Activated T-helper 1 cell treated with Interleukin-2 at 50 U/mL for 16 hours (primary cell): ENCODE measurements at places on chromosomes 6 and 20.

DNA sequence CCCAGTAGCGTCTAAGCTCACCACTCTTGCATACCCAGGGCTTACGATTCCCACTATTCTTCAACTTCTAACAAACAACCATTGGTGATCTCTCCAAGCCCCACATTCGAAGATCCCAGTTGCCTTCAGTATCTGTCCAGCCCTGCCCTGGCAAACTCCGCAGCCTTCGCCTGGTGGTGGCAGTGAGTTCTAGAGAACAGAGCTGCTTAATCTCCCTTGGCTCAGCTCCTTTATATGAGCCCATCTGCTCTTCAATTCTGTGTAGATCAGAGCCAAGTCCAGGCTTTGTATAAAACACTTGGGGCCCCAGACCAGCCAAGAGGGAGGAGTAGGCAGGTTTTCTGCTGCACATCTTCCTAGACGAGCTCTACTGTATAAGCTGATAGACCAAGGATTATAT, 193.3 kb downstream of the PHACTR1 start:
- no peak for DNase-seq

- no peak for DNase-seq
Measured at GRCh38 chr20:53302695-53303412, 290.8 kb downstream of the ZNF217 start.

DNA sequence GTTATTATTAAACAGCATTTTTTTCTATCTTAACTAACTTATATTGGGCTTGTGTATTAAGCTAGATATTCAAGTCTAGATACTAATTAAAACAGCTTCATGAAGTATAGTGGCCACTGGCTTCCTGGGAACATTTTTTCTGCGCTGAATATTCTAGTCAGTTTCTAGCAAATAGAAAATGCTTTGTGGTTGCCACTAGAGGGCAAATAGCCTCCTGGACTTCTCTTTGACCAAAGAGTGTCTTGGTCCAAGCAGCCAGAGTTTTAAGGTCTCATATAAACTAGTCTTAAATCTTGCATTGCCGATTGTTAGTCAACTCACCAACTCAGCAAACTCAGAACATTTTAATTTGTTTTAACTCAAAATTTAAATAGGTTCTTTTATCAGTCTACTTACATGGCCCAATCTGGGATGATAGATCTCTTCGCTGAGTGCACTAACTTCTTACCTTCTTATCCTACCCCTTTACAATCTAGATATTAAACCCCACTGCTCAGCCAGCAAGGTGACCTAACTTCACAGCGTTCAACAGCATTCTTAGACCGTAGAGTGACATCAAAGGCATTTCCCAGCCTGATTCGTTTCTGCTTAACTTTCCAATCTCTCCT, 24.6 kb upstream of the ID4 start:
- no peak for DNase-seq

DNA sequence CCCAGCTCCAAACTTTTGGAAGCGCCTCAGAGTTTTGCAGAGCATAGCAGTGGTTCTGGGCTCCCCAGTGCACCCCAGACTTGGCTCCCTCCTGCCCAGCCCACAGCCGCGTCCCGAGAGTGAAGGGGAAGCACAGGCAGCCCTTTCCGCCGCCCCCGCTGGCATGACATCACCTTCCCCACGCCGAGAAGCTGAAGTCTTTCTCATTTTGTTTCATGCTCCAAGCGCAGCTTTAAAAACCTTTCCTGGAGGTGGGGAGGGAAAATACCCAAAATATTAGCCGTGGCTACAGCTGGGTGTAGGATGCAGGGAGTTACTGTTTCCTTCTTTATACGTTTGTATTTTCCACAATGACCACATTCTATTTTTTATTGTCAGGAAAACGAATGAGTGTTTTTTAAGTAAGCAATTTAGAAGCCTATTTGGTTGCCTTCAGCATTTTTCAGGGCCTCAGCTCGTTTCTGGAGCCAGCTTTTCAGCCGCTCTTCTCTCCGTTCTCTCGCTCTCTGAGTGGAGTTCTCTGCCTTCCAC, 72.9 kb downstream of the SNX5 start:
- DNase-seq: no peak

DNA sequence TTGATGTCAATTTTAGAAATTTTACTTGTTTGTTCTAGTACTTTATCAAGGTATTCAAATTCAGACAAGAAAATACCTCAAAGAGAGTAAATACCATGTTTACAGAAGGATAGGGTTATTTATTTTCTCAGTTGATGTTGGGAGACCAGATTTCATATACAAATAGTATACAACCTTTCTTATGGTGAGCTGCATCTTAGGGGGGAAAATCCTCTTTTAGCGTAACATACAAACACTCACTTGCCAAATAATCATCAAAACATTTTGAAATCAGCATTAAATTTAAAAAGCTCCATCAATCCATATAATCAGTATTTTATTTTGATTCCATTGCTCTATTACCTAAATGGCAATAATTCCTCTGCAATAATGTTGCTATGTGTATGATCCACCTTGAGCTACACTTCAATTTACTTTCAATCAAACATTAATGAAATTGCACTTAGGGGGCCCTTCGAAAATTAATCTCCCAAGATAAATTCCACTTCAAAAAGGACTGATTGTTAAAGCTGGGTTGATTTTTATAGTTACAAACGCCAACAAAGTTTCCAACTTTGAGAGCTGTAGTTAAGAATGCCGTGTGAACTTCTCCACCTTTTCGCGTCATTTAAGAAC, 2.2 kb downstream of the NKX2-4 start:
- DNase-seq: no peak

DNA sequence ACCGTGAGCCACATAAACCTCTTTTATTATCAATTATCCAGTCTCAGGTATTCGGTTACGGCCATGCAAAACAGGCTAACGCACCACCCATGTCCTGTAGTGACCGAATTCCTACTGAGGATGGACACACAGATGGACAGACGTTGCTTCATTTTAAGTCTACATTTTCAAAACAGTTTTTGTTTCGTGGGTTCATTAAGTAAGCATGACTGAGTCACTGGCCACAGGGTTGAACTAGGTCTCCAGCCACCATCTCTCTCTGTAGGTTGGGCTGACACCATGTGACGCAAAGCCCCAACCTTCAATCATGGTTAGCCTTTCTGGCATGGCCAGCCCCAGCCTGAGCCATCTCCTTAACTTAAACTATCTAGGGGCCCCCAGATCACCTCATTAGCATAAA, 110.0 kb upstream of the SLC22A23 start:
- DNase-seq: no peak

GRCh38 chr6:166617359-166617758, 9.7 kb downstream of the RPS6KA2 start:
- no peak for DNase-seq

DNA sequence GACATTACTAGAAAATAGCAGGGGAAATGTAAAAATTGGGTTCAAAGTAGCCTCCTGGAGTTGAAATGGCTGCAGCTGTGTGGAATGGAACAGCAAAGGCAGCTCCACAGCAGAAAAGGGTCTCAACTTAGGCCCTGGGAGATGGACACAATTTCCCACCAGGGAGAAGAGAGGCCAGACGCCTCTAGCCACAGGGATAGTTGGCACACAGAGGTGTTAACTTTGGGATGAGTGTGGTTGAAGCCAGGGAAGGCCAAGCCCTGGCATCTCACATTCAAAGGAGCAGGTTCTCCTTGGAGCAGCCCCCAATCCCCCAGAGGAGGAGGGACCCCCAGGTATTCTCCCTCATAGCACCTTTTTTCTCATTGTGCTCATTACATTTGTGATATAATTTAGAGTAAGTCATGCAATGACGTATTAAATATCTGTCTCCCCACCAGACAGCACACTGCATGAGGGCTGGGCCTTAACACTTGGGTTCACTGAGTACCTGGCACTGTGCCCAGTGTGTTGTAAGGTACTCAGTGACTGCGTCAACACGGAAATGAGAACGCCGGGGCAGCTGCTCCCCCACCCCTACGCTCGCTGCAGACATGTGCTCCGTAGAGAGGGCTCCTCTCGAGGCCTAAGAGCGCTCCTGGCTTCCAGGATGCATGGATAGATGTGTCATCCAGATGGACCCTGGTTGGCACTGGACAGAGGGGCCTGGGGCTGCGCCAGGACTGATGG, 76.0 kb upstream of the CD93 start:
- no peak for DNase-seq

DNA sequence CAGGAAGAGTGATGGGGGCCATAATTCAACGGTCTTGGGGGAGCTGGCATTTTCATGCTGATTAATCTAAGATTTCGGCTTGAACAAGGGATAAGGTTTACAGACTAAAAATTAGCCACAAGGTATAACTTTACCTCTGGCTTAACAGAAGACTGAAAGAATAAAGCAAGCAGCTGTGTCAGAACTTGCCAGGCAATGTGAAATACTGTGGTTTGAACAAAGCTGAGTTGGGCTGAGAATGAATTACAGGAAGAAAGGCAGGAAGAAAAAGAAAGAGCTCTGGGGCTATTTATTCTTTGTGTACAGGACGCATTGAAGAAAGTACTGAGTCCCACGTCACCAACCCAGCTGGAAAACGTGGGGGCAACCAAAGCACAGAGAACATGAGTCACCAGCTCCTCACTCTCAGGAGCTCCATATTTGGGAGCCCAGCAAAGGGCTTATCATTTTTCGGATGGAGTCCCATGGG, 121.5 kb upstream of the NEDD9 start:
- peak; percentile 11 for DNase-seq

DNA sequence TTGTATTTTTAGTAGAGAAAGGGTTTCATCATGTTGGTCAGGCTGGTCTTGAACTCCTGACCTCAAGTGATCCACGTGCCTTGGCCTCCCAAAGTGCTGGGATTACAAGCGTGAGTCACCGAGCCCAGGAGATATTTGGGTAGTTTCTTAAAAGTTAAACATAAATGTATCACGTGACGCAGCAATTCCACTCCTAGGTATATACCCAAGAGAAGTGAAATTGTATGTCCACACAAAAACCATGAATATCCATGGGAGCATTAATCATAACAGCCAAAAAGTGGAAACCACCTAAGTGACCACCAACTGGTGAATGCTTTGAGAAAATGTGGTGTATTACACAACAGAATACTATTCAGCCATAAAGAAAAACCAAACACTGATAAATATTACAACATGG, 164.8 kb downstream of the MRPL14 start:
- no peak for DNase-seq

- DNase-seq: no peak
Measured at GRCh38 chr6:14023855-14024254, 93.7 kb upstream of the CD83 start.

DNA sequence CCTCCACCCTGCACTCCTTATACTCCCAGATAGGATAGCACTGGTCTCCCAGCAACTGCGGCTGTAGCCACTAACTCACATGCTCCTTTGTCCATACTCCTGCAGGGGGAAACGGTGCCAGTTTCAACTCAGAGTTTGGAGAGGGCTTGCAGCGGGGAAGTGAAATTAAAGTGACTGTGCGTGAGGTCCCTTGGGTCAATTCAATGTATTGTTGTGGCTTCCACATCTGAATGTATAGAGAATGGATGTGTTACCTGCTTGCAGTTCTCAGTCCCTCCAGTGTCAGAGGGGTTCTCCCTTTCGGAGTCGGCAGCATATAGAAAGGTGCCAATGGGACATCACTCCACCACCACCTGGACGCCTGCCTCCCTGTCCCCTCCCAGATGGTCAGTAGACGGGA, 93.6 kb upstream of the CNKSR3 start:
- no peak for DNase-seq

DNA sequence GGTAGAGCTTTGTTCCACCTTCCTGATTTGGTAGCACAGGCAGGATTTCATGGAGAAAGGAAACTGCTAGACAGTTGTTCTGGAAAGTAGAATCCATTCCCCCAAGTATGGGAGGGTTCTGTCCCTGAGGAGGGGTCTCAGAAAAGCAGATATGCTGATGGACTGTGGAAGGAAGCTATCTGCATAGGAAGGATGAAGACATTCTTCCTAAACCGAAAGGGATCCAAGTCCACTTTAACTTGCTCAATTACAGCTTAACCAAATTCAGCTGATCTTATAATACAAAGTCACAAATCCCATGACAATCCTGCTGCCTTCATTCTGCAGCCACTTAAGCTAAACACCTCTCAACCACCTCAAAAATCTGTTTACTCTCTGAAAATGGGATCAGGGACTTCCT, 2.6 kb downstream of the MAN1A1 start:
- no peak for DNase-seq

DNA sequence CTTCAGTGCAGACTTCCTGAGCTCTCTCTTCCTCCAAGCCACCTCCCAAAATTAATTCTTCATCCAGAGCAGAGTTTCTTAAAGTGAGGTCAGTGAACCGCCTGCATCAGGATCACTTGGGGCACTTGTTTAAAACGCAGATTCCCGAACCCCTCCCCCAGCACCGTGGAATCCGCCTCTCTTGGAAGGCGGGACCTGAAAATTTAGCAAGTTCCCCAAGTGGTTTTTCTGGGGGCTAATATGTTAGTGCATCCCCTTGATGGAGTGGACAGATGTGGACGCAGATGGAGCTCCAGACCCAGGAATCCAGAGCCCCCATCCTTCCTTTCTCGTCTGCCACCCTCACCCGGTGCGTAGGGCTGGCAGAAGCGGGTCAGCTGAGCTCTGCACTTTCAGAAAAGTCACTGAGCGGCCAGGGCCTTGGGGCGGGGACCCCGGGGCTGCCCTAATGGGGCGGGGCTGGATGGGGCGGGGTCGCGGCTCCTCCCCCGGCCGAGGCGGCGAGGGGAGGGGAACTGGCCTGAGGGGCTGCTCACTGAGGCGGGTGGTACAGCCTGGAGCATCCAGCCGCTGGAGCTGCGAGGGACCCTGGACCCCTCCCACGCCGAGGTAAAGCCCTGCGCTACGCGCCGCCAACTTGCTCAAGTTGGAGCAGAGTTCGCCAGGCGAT, at the start of the genes DEFB124 and REM1:
DEFB124 (minus strand) TSS at position 370 of the 670 bp plus-strand sequence. CDS start 2,114 bp downstream, outside the sequence.
REM1 (plus strand) TSS at position 531 of the 670 bp plus-strand sequence. CDS start 1,158 bp downstream, outside the sequence.
- DNase-seq: no peak

GRCh38 chr20:51132279-51132678, 109.4 kb upstream of the KCNG1 start:
- DNase-seq: no peak

DNA sequence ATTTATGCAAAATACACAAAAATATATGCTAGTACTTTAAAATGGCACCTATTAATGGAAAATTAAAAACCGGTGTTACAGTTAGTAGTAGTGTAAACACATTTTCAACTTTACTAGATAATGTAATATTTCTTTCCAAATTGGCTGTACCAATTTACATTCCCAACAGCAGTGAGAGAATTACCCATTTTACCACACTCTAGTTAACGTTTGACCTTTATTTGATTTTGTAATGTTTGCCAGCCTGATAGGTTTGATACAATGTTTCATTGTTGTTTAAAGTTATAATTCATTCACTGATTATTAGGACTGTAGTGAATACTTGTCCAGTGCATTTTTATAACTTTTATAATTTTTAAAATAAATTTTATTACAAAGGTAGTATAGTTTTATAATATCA, 182.1 kb downstream of the EYA4 start:
- DNase-seq: no peak

GRCh38 chr20:12371990-12372389, 454.3 kb downstream of the BTBD3 start:
- no peak for DNase-seq

DNA sequence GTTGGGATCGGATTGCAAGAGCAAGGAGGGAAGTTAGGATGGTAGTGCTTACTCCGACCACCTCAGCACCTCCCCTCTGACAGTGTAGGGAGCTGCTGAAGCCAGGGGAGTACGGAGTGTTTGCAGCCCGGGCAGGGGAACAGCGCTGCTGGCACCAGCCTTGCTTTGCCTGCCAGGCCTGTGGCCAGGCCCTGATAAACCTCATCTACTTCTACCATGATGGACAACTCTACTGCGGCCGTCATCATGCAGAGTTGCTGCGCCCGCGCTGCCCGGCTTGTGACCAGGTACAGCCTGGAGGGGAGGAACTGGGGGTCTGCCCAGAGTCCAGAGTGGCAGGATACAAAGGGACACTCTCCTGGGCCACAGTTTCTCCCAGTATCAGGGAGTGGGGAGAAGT, 2.2 kb upstream of the TOMM6 start:
- DNase-seq: no peak
